ENCODE measurements at places on chromosomes 11 and 22.

GRCh38 chr22:48245196-48245485, 1482.7 kb downstream of the TBC1D22A start:
- DNase-seq = no peak

GRCh38 chr22:45781459-45781858, 109.8 kb downstream of the ATXN10 start:
- no peak for DNase-seq

GRCh38 chr11:36155124-36155561, 134.1 kb downstream of the COMMD9 start:
- no peak for DNase-seq

DNA sequence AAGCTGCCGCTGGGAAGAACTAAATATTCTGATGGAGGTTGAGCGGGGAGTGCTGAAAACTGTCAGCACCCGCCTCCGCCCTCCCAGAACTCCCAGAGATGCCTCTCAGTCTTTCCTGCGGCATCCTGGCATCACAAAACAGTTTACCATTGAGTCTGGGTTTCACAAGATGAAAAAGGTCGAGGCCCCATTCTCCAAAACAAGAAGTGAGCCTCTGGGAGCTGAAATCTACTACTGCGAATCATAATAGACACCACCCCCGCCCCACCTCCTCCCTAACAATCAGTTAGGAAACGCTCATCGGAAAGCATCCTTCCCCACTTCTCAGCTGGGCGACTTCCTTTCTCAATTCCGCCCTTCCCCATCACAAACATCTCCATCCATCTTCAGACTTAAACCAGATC, 1.0 kb downstream of the SUN2 start:
- peak; percentile 37 for DNase-seq

- DNase-seq = no peak
Measured at GRCh38 chr22:26700886-26701285, 43.5 kb downstream of the MIAT start.

GRCh38 chr11:80315200-80315599, 874.4 kb upstream of the TENM4 start:
- DNase-seq = no peak

GRCh38 chr22:32961497-32961896, 96.7 kb downstream of the SYN3 start:
- DNase-seq = no peak

GRCh38 chr22:50002791-50003190, 9.8 kb downstream of the IL17REL start:
- no peak for DNase-seq

- peak; percentile 69 for DNase-seq
Measured at GRCh38 chr11:85052636-85053035, 574.5 kb downstream of the DLG2 start.

GRCh38 chr11:108536783-108537182, 38.6 kb upstream of the POGLUT3 start:
- no peak for DNase-seq

GRCh38 chr22:43837666-43838065, 24.6 kb downstream of the SULT4A1 start:
- DNase-seq = no peak

DNA sequence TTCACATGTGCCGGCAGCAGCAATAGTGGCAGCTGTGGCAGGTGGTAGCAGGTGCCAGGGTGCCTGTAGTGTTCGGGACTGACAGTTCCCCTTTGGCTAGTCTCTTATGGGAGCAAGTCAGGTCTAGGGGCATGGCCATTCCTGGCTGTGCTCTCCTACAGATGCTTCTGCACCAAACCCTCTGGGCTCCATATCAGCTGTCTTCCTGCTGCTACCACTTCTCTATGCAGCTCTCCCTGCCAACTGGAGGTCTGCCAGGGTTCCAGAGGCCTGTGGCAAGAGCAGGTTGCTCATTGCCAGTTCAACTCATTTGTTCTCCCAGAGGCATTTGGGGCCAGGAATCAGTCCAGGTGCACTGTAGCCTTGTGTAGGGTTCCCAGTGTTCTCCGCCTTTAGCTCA, 473.7 kb downstream of the JRKL start:
- DNase-seq = no peak

DNA sequence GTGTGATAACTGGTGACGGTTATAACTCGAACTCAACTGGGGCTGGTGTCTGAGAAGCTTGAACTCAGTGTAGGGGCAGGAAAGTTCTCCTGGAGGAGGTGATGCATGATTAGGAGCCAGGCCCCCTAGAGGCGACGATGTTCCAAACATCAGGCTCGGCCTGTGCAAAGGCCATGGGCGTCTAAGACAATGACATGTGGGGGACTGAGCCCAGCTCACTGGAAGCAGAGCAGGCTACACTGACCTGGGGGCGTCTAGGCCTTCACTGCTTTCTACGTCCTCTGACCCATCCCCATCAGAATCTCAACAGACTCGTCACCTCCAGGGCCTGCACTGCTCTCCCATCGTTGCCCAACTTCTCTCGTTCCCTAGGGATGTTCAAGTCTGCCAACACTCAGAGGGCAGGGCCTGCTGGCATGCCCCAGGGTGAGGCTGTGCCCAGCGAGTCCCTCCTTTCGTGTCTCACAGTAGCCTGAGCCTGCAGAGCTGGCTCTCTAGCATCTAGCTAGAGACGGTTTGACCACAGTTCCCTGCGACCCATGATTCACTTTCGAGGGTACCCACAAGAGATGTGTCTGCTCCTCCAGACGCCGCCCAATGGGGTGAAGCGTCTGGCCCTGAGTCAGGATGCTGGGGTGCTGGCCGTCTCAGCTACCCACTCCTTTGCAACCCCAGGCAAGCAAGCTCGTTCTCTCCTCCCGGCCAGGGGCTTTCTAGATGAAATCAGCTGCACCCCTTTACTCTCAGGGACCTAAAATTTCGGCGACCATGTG, 1.1 kb upstream of the ATG16L2 start:
- peak; percentile 87 for DNase-seq

DNA sequence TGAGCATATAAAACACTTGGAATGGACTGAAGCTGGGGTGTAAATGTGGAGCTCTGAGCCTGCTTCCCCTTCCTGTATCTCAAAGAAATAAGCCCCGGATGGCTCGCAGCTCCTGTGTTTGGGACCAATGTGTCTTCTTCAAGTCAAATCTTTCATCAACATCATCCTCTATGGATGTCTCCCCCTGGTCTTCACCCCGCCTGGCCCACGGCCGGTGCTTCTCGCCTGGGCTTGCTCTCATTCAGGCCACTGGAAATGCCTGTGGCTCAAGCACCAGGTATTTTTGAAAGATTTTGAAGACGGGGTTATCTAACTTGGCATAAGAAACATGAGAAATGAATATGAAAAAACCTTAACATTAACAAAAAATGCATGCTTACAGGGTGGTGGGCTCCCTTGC, 769.8 kb downstream of the BRD1 start:
- no peak for DNase-seq

- DNase-seq = peak; percentile 66
Measured at GRCh38 chr11:65419772-65420481, 2.7 kb upstream of the NEAT1 start.

DNA sequence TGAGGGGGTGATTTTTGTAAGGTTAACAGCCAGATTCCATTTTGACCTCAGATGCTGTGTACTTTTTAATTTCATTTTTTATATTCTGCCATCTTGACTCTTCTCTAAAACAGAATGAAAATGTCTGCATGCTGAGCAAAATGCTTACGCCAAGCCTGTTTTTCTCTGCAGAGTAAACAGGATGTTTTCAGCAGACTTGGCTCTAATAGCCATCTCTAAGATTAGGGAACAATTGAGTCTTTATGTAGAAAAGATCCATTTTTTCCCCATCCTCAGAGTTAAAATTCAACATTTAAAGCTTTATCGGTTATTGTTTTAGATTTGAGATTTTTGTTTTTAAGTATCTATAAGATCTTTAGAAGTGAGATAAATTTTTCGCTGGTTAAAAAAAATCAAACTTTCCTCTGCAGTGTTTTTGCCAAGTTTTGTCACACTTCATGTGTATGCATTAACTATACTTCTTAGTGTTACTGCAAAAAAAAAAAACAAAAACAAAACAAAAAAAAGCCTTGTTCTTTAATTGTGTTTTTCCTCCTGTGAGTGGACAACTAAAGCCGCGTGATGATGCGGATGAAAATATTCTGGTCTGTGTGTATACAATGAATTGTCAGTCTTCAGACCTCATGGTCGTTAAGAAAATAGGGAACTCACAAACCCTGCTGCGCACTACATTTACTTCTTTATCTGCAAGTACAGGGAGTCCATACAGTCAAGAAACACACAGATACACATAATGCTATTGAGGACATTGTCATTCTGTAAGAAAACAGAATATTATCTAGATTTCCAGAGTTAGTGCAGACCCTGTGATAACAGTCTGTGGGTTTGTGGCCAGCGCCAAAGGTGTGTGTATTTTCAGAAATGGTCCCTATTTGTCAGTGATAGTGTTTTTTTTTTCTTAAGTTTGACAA, 17.5 kb upstream of the ADSL start:
- no peak for DNase-seq
